ENCODE measurements at places on chromosomes 12 and 14. TPM values are rescaled to one million over a fixed set of nuclear protein-coding genes. Genes with fewer than 3 reads are reported as not detected.

Gene TAS2R42
- total RNA-seq = not detected

Gene OTOGL
- total RNA-seq = not detected

Gene NFYB
- 22.3 TPM for total RNA-seq

Gene LRP1-AS
- not detected for total RNA-seq

Gene LRRC43
- total RNA-seq = 0.38 TPM

Gene LRRC10
- total RNA-seq = not detected

Gene KRT74
- total RNA-seq = not detected

GRCh38 chr12:108418164-108418890, 79.2 kb upstream of the CMKLR1 start:
- no peak for DNase-seq

GRCh38 chr12:41293011-41293410, 104.9 kb downstream of the PDZRN4 start:
- DNase-seq = no peak

DNA sequence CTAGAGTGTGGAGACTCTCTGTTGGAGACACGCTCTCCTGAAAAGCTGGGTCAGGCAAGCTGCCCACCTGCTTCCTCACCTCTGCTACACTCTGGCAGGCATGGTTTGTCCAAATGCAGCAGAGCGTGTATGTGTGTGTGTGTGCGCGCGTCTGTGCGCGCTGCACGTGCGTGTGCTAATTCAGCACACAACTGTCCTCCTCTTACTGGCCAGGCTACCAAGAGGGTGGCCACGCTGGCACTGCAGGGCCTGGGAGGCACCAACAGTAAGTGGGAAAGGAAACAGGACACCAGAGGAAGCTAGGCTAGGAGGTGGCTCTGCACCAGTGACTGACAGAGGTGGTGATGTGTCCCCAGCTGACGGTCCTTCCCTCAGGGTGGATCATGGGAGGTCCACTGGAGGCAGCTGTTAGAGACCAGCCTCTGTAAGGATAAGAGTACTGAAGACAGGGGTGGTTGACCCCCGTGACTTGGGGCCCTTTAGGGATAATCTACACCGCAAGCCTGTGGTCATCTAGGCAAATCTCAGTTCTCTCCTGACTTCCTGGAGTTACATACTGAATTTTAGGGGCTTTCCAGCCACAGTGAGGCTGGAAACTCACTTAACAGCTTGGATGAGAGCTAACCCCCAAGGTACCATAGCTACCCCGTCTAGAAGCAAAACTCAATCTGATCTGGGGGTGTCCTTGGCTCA, 15.6 kb upstream of the TFCP2 start:
- no peak for DNase-seq

DNA sequence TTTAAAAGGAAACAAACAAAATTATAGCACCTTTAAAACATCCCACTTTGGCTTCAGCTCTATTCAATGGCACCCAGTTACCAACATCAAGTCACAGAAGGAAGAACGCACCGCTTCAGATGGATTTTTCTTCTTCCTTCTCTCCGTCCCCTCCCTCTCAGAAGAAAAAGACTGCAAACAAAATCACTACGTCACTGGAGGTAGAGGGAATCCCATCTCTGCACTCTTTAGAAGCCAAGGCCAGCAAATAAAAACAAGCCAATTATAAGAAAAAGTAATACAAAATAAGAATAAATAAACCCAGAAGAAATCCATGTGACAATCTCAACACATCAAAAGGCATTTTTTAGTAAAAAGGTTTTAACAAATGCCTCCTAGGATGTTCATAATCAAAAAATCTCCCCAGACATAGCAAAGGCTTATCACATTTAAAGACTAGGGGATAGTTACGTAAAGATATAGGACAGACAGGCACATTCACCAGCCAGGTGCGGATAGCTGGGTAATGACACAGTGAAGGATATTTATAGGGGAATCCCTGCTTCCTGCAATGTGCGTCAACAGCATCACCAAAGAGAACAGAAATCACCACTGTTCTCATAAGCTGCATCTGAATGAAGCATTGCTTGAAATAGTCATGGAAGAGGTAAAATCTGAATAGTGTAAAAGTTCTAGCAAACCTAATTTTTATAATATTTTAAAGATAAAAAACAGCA, 89.4 kb downstream of the R3HDM2 start:
- no peak for DNase-seq

DNA sequence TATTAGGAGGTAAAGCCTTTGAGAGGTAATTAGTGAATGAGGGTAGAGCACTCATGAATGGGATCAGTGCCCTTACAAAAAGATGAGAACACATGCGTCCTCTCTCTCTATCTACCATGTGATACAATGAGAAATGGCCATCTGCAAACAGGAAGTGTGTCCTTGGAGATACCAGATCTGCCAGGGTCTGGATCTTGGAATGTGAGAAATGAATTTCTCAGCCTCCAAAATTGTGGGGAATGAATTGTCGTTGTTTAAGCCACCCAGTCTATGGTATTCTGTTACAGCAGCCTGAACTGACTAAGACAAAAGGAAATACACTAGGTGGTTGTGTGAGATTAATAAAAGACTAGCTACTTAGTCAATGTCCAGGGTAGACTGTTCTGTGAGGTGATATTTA, 366.6 kb downstream of the NELL2 start:
- DNase-seq = no peak

- no peak for DNase-seq
Observed at GRCh38 chr12:116577154-116577561, 18.0 kb downstream of the MAP1LC3B2 start.

DNA sequence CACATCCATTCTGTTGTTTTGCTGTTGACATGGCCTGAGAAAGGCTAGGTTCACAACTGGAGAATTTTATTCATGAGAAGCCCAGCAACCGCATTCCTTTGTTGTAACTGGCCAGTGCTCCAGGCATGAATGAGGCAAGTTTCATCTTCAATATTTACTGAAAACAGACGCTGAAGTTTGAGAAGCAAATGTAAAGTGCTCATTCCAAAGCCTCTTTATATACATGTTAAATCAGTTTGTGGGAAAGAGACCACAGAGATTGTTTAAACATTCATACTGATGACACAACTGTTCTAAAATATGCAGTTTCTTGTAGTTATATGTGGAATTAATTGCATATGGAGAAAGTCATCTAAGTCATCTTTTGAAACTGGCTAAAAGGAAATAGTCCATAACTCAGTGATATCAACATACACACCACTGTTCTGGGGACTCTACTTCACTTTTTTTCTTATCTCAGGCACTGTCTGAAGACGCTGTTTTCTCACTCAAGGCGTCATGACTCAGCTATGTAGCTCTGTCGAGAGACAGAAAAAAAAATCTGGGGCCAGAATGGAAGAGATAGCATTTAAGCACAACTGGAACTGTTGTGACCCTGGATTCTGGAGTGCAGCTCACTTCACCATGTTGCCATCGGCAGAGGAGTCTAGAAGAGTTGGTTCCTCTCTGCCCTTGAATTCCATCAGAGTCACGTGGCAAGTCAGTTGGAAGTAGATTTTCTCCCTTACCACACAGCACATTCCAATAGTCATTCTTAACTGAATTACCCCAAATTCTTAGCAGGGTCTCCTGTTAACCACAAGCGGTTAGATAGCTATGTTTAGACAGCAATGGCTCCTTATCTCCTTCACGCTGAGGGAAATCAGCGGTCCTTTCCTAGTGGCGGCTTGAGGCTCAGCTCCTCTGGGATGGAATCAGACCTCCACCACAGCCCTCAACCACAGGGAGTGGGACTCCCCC, 258.4 kb upstream of the HMGA2 start:
- DNase-seq = no peak

DNA sequence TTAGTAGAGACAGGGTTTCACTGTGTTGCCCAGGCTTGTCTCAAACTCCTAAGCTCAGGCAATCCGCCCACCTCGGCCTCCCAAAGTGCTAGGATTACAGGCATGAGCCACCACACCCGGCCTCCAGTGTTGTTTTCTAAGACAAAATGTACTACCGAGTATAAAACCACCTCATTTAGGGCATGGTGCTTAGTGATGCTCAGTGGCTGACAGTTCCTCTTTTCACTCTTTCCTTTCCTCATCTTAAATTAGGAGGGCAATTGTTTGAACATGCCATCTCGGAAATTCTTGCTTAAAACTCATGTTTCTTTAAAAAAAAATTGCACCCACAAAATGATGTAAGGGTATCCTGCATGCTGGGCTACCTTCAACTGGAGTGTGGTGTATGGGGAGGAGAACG, 89.0 kb downstream of the RFX4 start:
- DNase-seq = no peak

All from activated CD4-positive, alpha-beta memory T cell treated with anti-CD3 and anti-CD28 coated beads, Interleukin-2, amount 10 ng/mL, durations not matched to agents 7 days and 5 days (primary cell).